ENCODE measurements at places on chromosomes 7 and 10.

- no peak for DNase-seq
These were observed 42.0 kb downstream of the GOLGA7B start for GRCh38 chr10:97891497-97892167.

- no peak for DNase-seq
These were observed 72.0 kb downstream of the SCRN1 start for GRCh38 chr7:29917641-29918040.

DNA sequence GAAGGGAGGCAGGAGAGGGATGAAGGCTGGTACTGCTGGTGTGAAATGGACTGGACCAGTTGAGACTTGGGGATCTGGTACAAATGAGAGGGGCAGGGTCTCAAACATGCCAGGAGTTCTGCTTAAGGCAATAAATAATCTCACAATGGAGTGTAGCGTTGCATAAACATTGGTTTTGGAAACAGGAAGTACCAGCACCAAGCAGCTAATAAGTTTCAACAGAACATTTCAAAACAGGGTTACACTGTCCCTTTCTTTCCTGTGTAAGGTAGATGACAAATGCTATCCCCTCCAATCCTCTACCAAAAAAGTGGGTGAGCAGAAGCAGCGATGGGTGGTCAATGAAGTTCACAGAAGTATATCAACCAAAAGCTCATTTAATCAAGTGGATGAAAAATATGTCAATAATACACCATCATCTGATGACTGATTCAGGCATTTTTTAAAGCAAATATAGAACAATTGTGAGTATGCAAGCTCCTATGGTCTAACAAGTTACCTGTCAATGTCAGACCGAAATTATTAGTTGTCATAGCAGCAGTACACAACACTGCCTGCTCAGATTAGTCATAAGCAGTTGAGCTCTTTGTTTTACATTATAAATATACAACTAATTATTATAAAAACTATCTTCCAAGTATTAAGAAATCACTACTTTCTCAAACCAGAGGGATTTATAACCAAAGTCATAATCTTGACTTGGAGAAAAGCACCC lies 220.0 kb downstream of the FAM107B start:
- DNase-seq: peak; percentile 22

GRCh38 chr10:61643316-61643751 lies 19.4 kb upstream of the CABCOCO1 start:
- DNase-seq: no peak

DNA sequence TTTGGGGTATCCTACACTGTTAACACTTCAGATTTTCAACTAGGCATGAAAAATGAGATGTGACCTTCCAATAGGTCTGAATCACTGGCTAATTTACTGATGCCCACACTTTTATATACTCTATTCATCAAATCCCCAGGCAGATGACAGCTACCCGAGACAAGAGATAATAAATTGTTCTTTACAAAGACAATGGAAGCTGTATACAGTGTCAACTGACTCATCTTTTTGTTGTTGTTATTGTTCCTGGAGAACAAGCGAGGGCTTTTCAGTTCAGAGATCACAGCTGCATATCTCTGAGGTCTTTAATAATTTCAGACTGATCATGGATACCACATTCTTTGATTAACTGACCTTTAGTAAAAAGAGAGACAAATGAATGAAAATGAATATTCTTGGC lies 228.9 kb downstream of the SDHAF3 start:
- DNase-seq: no peak

DNA sequence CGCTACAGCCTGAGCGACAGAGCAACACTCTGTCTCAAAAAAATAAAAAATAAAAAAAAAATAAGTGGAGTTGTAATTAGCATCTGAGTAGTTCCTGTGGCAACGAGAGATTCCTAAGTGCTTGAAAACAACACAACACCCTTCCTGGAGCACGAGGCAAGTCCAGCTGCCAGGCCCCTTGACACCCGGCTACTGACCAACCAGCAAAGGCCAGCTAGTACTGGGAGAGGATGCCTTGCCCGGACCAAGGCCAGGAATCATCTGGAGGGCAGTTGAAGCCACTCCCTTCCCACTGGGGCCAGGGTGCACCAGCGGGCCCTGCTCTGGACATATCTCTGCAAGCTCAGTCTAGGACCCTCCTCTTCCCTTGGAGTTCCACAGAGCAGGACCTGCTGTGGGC lies 536 bp downstream of the C10orf105 start:
- DNase-seq: no peak

DNA sequence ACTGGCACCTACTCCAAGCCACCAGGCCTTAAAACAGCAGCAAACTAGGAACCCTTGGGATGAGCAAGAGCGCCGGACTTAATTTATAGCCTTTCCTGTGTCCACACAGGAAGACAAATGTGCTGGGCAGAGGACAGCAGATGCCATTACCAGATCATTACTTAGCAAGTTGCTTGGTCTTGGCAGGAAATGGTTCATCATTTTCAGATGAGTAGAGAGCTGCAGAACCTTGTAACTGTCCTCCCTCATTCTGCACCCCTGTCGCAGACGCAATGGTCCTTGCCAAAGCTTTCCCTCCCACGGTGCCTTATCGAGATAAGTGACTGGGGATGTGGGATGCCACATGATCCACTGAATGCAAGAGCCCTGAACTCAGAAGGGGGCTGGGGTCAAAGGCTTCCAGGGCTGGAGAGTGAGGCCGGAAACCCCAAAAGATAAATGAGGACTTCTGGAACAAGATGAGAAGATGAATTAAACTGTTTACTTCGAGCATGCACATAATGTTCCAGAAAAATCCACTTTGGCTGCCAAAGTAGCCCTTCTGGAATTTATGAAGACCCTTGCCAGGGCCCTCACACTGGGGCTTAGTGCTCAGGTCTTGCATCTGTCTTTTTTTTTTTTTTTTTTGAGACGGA lies 145.6 kb upstream of the ZNF32 start:
- DNase-seq: no peak

DNA sequence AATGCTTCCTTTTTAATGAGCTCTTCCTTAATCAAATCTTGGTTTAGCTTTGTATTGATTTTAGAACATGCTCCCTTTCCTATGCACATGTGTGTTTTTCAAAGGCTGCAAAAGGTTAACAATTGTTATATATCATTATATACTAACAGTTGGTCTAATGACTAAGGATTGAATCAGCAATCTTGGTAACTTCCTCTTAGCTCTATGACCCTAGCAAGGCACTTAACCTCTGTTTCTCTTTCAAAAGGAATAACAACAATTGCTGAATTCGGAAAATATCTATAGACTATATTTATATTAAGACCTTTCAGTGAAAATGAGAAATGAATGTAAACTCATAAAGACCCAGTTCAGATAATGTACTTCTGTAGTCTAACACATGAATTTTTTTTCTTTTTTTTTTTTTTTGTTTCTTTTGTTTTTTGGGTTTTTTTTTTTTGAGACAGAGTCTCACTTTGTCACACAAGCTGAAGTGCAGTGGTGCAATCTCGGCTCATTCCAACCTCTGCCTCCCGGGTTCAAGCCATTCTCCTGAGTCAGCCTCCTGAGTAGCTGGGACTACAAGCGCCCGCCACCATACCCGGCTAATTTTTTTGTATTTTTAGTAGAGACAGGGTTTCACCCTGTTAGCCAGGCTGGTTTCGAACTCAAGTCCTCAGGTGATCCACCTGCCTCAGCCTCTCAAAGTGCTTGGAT lies 48.8 kb downstream of the HOXA1 start:
- no peak for DNase-seq

DNA sequence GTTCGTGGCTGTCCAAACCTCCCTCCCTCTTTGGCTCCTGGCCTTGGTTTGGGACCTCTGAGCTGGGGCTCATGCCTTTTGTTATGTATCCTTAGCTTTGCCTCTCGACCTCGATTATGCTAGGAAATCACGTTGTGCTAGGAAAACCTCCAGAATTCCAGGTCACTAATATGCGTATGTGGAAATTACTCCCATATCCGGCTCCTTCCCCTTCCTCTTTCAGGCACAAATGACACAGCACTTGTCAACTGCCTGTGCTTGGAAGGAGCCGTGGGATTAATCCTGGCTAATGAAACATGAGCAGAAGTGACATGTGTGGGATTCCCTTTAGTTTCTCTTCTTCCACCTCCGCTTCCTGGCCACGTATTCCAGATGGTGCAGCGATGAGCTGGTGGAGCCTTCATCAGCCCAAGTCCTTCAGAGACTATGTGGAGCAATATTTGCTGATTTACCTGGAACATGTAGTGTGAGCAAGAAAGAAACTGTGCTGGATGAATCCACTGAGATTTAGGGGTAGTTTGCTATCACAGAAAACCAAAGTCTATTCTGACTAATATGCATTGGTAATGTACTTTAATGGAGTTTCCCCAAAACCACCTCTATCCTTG lies 149.2 kb downstream of the REEP3 start:
- no peak for DNase-seq
